Type B pancreatic cell (in vitro differentiated cells): ENCODE measurements at places on chromosomes 13 and 19.

- DNase-seq = no peak
Observed at GRCh38 chr19:12885749-12886650, 1.0 kb downstream of the KLF1 start.

DNA sequence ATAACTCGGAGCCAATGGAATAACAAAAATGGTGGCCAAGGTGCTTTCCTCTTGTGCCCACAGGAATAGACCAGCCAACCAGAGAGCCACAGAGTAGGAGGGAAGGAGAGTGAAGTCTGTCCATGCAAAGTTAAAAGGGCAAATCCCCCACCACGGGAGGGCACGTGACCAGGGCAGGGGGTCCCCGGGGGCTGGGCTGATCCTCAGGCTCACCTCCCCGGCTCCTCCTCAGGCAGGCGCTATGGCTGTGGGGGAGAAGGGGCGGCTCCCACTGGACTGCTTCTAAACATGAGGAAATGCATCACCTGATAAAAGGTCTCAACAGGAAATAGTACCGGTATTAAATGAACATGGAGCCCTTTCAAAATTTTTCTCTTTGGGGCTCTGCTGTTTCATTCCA lies 73.2 kb upstream of the SLC15A1 start:
- no peak for DNase-seq

DNA sequence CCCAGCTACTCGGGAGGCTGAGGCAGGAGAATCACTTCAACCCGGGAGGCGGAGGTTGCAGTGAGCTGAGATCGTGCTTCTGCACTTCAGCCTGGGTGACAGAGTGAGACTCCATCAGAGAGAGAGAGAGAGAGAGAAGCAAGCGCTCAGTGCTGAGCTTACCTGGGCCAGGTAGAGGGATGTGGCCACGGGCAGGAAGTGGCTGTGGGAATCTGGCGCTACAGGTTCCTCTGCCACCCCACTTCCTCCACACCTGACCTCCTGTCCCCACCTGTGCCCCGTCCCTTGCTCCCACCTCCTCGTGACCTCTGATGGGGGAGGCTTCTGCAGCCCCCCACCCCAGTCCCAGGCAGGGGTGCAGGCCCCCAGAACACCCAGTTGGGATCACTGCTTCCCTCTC lies 1.0 kb upstream of the NCCRP1 start:
- no peak for DNase-seq

DNA sequence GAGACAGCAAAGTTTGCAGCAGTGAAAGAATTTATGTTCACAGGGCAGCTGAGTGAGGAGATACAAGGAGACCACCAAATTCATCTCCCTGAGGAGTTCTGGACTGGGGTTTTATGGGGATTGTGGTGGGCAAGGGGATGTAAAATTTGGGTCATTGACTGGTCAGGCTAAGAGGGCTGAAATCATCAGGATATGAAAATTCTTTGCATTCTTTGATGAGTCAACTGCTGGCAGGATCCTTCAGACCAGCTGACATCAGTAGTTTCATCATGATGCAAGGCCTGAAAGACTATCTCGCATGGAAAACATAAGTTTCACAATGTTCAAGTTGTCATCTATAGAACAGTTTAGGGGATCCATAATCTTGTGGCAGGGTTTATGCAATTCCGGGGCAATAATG lies 869.5 kb upstream of the PCDH9 start:
- DNase-seq = no peak

GRCh38 chr13:21733475-21734263 lies 62.8 kb downstream of the FGF9 start:
- DNase-seq = no peak

DNA sequence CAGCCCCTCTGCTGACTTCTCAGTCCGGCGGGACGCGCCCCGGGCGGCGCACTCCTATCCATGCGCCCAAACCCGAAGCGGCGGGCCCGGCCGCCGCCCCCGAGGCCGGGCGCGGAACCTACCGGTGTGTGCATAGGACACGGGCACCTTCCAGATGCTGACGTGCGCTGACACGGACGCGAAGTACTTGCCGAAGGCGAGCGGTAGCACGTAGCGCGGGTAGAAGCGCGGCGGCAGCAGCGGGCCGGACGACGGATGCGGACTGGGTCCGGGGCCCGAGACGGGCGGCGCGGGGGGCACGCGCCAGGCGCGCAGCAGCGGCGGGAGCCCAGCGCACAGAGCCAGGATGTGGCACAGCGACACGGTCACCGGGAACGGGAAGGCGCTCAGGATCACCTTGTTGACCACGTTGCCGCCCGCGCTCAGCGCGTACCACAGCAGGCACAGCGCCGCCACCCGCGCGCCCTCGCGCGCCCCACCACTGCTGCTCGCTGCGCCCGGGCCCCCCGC lies 338 bp downstream of the SLC35E1 start:
- no peak for DNase-seq

- DNase-seq = no peak
Observed at GRCh38 chr13:32663660-32664059, 77.4 kb downstream of the PDS5B start.

- no peak for DNase-seq
Observed at GRCh38 chr13:38602266-38602665, 84.6 kb upstream of the FREM2 start.

DNA sequence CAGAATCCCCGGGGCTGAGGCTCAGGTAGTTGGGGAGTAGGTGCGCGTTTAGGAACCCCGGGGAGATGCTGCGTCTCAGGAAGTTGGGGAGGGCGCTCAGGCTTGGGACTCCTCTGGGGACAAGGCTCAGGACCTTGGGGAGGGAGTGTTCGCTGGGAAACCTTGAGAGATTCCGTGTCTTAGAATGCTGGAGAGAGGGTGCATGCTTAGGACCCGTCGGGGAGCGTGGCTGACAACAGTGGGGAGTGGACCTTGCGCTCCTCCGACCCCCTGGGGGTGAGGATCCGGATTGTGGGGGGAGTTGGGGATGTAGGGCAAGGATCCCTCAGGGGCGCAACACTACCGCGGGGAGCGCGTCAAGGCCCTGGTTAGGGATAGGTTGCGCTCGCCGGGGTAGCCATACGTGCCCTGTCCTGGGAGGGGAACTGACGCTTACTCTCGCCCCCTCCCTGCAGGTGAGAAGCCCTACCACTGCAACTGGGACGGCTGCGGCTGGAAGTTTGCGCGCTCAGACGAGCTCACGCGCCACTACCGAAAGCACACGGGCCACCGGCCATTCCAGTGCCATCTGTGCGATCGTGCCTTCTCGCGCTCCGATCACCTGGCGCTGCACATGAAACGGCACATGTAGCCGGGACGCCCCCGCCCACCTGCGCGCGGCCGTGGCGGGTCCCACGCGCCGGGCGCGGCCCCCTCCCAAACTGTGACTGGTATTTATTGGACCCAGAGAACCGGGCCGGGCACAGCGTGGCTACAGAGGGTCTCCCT lies 2.0 kb downstream of the KLF2 start:
- no peak for DNase-seq

DNA sequence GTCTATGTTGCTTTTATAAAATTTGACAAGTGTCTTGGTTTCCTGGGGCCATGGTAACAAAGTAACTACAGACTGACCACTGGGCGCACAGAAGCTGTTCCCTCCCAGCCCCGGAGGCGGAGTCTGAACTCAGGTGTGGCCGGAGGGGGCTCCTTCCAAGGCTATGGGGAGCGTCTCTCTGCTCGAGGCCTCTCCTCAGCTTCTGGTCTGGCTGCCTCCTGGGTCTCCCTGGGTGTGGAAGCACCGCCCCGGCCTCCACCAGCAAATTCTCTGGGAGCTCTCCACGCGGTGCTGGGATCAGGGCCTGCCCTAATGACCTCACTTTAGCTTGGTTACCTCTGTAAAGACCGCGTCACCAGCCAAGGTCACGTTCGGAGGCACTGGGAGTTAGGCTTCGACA lies 45.7 kb upstream of the F7 start:
- DNase-seq = no peak

- DNase-seq = no peak
Observed at GRCh38 chr19:17294051-17294891, 9.0 kb downstream of the ABHD8 start.

- DNase-seq = no peak
Observed at GRCh38 chr19:49560358-49560900, 19.9 kb downstream of the NOSIP start.

- DNase-seq = no peak
Observed at GRCh38 chr13:23828086-23828485, 61.1 kb downstream of the MIPEP start.

GRCh38 chr19:57037556-57037955 lies 82.2 kb upstream of the USP29 start:
- DNase-seq = no peak

- DNase-seq = no peak
Observed at GRCh38 chr19:12667731-12668302, 1.2 kb downstream of the WDR83 start.

- no peak for DNase-seq
Observed at GRCh38 chr19:12997967-12998940, 3.0 kb downstream of the NFIX start.

GRCh38 chr19:32387701-32388392 lies 17.7 kb upstream of the DPY19L3 start:
- DNase-seq = no peak

- no peak for DNase-seq
Observed at GRCh38 chr13:29281932-29282495, 313.5 kb downstream of the SLC7A1 start.

- no peak for DNase-seq
Observed at GRCh38 chr19:33071887-33072286, 7.2 kb upstream of the RHPN2 start.

GRCh38 chr13:38180670-38181069 lies 169.0 kb upstream of the UFM1 start:
- no peak for DNase-seq

- DNase-seq = no peak
Observed at GRCh38 chr13:91142572-91142971, 204.9 kb upstream of the MIR17HG start.

GRCh38 chr13:112132619-112133018 lies 65.7 kb downstream of the SOX1 start:
- peak; percentile 24 for DNase-seq

DNA sequence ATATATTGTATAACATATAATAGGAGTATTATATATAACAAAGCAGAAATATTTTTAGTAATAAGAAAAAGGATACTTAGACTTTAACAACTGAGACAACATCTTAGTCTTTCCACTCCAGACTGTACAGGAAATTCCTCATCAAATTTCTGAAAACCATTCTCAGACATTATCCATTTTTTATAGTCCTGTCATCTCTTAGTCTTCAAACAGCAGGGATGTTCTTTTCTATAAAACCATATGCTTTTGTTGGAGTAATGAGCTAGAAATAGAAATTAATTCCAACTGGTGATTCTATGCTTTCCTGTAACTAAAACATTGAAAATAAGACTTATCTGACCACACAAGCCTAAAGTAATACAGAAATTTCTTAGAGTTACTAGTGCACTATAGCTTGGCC lies 82.2 kb upstream of the CSNK1A1L start:
- no peak for DNase-seq

GRCh38 chr13:43014162-43014561 lies 9.2 kb upstream of the DNAJC15 start:
- no peak for DNase-seq

GRCh38 chr13:67520886-67521285 lies 290.8 kb upstream of the PCDH9 start:
- DNase-seq = no peak

- no peak for DNase-seq
Observed at GRCh38 chr13:25037057-25037813, 58.7 kb upstream of the PABPC3 start.

DNA sequence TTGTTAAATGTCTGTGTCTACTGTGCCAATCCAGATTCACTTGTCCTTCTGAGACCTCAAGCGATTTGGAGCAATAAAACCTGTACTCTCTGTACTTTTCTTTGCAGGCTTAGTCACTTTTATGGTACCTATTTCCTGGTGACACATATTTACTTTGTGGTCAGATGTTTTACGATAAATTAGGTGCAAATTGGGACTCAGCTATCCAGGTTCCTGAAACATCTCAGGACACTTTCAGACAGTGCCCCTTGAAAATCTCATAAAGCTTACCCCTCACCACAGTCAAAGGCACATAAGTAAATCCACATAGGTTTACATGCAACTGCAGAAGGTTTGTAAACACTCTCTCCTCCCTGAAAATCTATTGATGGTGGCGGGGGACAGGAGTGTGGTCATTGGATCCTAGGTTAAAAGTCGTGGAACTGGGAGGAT lies 438.8 kb downstream of the EFNB2 start:
- DNase-seq = no peak

DNA sequence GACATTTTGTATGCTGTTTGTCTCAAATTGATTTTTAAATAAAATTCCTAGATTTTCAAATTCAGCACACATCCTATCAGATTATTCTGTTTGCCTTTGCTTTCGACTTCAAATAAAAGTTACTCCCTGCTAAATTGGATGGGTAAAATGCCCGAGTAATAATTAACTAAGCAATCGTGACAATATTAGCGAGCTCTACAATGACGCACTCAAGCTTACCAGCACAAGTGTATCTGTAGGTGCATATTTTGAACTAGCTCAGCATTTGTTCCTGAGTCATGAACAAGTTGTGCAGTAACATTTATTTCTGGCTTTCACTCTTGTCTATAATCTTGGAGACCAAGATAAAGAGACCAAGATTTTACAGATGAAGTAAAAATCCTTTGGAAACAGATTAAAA lies 113.4 kb downstream of the UBL3 start:
- DNase-seq = no peak

- no peak for DNase-seq
Observed at GRCh38 chr13:109787135-109787954, 962 bp upstream of the IRS2 start.

DNA sequence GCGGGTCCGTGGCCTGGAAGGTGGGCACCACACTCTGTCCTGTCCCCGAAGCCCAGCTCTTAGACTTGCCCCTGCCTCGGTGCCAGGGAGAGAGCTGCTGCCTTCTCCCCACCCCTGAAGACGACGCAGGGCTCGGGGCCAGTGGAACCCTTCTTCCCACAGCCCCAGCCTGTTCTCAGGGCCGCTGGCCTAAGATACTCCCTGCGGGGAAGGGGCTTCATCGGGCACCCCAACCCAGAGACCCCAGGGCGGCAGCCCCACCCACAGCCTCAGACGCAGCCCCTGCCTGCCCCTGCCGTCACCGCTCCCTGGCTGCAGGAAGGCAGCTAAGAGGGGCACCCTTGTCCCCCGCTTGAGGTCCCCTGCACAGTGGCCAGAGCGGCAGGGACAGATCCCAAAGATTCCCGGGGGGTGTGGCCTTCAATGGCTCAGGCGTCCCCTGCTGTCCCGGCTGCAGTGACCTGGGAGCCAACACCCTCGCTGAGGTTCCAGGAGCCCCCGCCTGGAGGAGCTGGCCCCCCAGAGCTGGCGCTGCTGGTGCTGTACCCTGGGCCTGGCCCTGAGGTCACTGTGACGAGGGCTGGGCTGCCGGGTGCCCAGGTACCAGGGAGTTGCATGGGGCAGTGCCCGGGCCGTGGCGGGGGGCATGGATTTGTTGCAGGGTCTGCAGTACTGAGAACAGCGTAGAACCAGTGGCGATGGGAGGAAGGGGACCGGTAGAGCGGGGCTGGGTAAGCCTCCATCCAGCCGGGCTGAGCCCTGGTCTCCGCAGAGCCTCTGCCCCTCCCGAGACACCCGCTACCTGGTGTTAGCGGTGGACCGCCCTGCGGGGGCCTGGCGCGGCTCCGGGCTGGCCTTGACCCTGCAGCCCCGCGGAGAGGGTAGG lies 1.0 kb downstream of the AMH start:
- DNase-seq = no peak

GRCh38 chr19:15432018-15432494 lies 13.3 kb upstream of the AKAP8L start:
- no peak for DNase-seq

- no peak for DNase-seq
Observed at GRCh38 chr19:6706633-6706958, 13.9 kb downstream of the C3 start.

GRCh38 chr19:44303976-44304568 lies 753 bp downstream of the ZNF235 start:
- no peak for DNase-seq

- DNase-seq = no peak
Observed at GRCh38 chr19:30225676-30226463, 146.3 kb upstream of the ZNF536 start.

- no peak for DNase-seq
Observed at GRCh38 chr13:58883405-58883804, 1251.9 kb downstream of the PCDH17 start.
